Transverse colon (tissue), 4 donors: ENCODE measurements at places on chromosomes 2 and 18. TPM values are rescaled to one million over a fixed set of nuclear protein-coding genes. Genes with fewer than 3 reads are reported as not detected.

Gene CPO
- total RNA-seq = not detected

- no peaks in the 10 kb centered on the region for H3K27me3 ChIP-seq
- DNase-seq = peak; percentile 68
Observed at GRCh38 chr18:22816266-22817176, 116.6 kb upstream of the RBBP8 start.

Gene ERMN
- total RNA-seq = not detected

DNA sequence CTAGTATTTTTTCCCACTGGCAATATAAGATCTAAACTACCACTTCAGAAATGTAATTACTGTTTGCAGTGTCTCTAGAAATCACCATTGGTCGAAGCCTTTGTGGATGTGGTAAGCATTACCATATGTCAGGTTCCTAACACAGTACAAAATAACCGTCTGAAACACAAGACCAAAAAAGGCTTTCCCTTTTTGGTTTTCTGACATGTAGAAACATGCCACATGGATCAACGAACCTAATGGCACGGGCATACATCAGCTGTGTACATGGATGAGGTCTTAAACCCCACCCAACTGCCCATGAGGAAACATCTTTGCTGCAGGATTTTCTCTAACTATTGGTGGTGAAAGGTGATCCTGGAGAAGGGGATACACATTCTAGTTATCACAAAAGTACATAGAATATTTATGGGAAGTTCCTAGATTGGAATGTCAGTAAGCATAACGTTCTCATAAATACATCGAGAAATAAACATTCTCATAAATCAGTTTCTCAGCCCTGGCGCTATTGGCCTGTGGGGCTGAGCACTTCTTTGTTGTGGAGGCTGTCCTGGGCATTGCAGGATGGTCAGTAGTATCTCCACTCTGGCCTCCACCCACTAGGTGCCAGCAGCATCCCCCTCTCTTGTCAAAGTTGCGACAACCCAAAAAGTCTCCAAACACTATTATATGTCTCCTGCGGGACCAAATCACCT is 9.0 kb downstream of the VIT start:
- H3K4me3 ChIP-seq = no peak overlapping the region
- H3K36me3 ChIP-seq = no peaks in the 10 kb centered on the region
- DNase-seq = no peak
- H3K4me1 ChIP-seq = no peaks in the 10 kb centered on the region
- H3K27ac ChIP-seq = no peak overlapping the region

- no peak overlapping the region for H3K4me3 ChIP-seq
- DNase-seq = no peak
- peaks cover under 1% of the 10 kb centered on the region for H3K4me1 ChIP-seq
- peaks cover 20% of the 10 kb centered on the region for H3K36me3 ChIP-seq
- no peaks in the 10 kb centered on the region for H3K27me3 ChIP-seq
Observed at GRCh38 chr18:13003466-13003896, 12.3 kb downstream of the CEP192 start.

Gene UGGT1
- 38.8 TPM for total RNA-seq

GRCh38 chr2:154226931-154227330 is 355.2 kb downstream of the GALNT13 start:
- DNase-seq = no peak
- no peak overlapping the region for H3K27ac ChIP-seq
- peaks cover 21% of the 10 kb centered on the region for H3K4me1 ChIP-seq
- H3K36me3 ChIP-seq = no peaks in the 10 kb centered on the region
- no peak overlapping the region for H3K4me3 ChIP-seq

- no peaks in the 10 kb centered on the region for H3K4me1 ChIP-seq
- H3K4me3 ChIP-seq = no peak overlapping the region
- H3K36me3 ChIP-seq = no peaks in the 10 kb centered on the region
- H3K27me3 ChIP-seq = no peaks in the 10 kb centered on the region
- no peak for DNase-seq
Observed at GRCh38 chr2:233817361-233817911, 36.9 kb downstream of the HJURP start.

DNA sequence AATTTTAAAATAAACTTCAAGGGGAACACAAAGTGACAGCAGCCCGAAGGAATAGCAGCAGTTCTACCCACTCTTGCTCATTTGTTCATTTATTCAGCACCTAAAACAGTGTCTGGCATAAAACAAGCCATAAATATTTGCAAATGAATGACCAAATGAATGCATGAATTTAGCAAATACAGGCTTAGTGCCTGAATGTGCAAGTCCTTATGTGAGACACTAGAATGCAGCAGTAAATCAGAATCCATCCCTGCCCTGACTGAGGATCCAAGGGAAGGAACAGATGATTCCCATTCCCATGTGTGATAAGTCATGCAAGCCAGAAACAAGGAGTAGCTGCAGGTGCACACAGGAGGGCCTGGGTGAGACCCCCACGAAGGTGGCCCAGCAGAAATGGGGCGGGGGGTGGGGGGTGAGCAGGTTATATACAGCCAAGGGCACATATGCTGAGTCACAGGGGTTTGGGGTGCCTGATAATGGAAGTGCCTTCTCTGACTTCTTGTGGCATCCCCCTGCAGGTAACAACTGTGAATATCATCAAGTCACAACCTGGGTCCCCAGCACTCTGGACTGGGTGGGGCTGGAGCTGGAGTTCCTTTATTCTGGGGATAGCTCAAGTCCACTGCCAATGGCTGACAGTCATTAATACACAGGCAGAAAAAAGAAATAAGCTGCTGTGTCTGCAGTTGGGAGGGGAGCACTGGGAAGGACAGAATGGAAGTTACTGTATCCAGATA is 311.9 kb downstream of the TXNL1 start:
- H3K4me3 ChIP-seq = no peak overlapping the region
- H3K27me3 ChIP-seq = no peaks in the 10 kb centered on the region
- DNase-seq = no peak

Gene VIT
- total RNA-seq = not detected

DNA sequence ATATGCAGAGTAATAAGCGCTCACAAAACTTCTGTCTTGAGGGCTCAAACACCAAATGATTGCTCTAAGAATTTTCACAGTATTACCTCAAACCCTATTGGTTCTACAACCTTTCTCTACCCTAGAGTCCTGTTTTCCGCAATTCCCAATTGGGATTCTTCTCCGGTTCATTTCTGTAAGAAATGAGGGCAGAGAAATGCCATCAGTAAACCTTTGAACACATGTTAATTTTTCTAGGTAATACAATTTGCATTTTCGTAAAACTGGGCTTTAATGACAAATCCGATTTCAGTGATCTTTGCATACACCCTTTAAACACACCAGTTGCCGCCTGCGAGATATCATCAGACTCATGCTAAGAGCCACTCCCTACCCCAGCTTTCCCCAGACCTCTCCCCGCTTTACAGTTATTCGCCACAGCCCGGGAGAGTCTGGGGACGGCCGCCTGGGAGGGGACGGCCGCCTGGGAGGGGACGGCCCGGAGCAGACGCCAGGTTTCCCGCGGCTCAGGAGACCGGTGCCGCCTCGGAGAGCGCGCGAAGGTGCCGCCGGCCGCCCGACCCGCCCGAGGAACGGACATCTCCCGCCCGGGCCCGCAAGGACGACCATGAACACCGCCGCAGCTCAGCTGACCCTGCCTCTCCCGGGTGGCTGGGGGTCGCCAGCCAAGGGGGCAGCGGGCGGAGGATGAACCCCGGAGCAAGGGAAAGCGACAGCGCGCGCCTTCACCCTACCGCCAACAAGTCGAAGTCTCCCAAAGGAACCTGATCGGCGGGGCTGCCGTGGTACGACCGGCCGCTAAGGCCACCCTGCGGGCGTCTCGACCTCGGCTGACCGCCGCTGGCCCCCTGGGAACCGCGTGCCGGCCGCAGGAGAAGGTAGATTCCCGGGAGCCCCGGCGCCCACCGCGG is 463 bp downstream of the SMC6 start:
- no peaks in the 10 kb centered on the region for H3K27me3 ChIP-seq
- peak overlapping the region; percentile 82 for H3K4me3 ChIP-seq
- DNase-seq = peak; percentile 56
- H3K27ac ChIP-seq = peak overlapping the region; percentile 97

Gene GALM
- 35.5 TPM for total RNA-seq

DNA sequence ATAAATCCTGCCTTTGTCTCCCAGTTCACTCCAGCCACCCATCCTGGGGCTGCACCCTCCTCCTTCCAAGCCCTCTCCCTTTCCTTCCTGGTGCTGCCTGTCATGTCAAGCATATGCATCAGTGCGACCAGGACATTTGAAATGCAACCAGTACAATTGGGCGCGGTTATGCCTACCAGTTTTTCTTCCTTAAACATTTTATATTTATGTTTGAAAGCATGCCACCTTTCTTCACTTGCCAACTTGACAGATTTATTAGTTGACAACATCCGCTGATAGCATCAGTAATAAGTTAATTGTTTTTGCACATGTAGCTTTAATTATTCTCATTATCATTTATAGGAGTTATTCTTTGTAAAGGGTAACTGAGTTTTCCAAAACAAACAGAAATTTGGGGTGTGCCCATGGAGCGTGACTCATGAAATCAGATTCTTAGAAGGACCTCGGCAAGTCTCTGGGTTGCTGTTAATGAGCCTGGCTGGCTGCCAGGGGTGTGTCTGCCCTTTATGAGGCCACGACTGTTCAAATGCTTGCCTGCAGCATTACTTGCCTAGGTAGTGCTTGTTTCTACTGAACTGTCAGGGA is 32.8 kb upstream of the IL1B start:
- H3K27ac ChIP-seq = peak overlapping the region; percentile 65
- H3K4me3 ChIP-seq = no peak overlapping the region
- no peaks in the 10 kb centered on the region for H3K27me3 ChIP-seq
- H3K4me1 ChIP-seq = peaks cover 34% of the 10 kb centered on the region
- no peaks in the 10 kb centered on the region for H3K36me3 ChIP-seq

Gene SERPINB5
- 1.1 TPM for total RNA-seq

GRCh38 chr2:128538396-128538795 is 219.7 kb upstream of the HS6ST1 start:
- H3K27ac ChIP-seq = no peak overlapping the region
- no peak overlapping the region for H3K4me3 ChIP-seq
- H3K27me3 ChIP-seq = no peaks in the 10 kb centered on the region
- no peaks in the 10 kb centered on the region for H3K36me3 ChIP-seq

DNA sequence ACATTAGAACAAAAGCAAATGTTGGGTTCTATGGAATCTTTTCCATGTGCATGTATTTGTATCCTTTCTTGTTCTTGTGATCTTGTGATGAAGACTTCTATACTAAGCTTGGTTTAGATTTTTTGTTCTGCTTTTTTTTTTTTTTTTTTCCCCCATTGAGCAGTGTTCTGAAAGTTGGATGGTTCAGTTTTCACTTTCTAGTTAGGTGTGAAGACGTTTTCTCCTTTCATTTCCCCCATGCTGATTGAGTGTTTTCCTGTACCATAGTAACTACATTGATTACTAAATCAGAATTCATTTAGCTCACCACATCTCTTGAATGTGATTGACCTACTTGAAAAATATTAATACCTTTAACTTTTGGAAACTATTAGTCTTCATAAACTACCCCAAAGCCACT is 34.1 kb downstream of the NOP58 start:
- no peak for DNase-seq
- H3K4me1 ChIP-seq = no peaks in the 10 kb centered on the region

- H3K27me3 ChIP-seq = no peaks in the 10 kb centered on the region
- H3K27ac ChIP-seq = no peak overlapping the region
- H3K36me3 ChIP-seq = no peaks in the 10 kb centered on the region
- no peak for DNase-seq
Observed at GRCh38 chr2:67904566-67904965, 158.2 kb downstream of the C1D start.

GRCh38 chr2:89842180-89842908 is 1150.9 kb downstream of the RPIA start:
- H3K4me1 ChIP-seq = no peaks in the 10 kb centered on the region
- no peaks in the 10 kb centered on the region for H3K36me3 ChIP-seq
- H3K27ac ChIP-seq = no peak overlapping the region

GRCh38 chr18:12048827-12049175 is 44.8 kb upstream of the ANKRD62 start:
- no peaks in the 10 kb centered on the region for H3K4me1 ChIP-seq
- no peaks in the 10 kb centered on the region for H3K36me3 ChIP-seq
- H3K27ac ChIP-seq = no peak overlapping the region
- no peaks in the 10 kb centered on the region for H3K27me3 ChIP-seq
- H3K4me3 ChIP-seq = no peak overlapping the region

DNA sequence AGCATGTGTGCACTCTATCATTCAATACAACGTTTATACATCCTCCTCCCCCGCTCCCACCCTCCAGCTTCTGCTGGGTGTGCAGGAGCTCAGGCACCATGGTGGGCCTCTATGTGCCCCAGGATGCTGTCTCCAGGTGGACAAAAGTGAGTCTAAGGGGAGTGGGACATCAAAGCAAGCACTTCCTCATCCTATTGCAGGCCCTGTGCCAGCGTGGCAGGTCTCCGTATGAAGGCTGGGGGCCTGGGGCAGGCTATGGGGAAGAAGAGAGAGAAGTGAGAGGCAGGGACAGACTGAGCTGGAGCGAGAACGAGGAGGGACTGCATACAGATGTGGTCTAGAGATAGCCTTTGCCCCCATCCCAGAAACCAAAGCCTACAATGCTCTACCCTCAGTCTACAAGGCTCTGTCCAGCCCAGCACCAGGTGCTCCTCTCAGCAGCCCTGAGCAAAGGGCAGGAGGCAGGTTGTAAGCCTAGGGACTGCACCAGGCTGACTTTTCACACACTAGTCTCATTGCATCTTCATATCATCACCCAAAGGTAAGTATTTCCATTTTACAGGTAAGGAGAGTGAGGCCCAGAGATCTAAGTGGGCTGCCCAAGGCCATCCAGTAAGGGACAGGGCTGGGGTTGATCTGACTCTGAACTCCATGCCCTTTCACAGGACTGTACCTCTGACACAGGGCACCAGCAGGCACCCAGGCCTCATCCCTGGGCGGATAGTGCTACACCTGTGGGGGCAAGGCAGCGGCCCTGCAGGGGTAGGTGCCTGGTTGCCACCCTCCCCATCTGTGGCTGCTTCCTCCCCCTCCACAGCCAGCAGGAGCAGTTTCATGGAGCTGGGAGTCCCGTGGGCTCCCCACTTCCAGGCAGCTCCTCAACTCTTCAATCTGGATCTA is 14.0 kb upstream of the ARID5A start:
- no peak overlapping the region for H3K27ac ChIP-seq
- no peaks in the 10 kb centered on the region for H3K36me3 ChIP-seq
- peaks cover 6% of the 10 kb centered on the region for H3K4me1 ChIP-seq
- no peak overlapping the region for H3K4me3 ChIP-seq
- H3K27me3 ChIP-seq = no peaks in the 10 kb centered on the region

DNA sequence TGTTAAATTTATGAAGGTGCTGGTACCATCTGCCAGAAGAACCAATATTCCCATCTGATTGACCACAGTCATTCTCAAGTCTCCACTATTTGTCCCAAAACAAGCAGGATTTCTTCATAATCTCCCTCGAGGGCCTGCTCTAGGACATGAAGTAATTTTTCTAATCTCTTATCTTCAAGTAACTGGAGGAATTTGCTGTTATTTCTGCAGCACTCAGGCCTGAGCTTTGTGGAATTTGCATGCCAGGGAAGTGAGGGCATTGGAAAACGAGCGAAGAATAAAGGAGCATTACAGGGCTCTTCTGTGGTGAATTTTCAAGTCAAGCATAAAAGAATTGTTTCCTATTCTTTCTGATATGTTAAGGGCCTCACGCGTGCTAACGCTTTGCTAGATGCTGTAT is 161.2 kb upstream of the EPAS1 start:
- H3K4me1 ChIP-seq = no peaks in the 10 kb centered on the region
- no peak for DNase-seq
- H3K4me3 ChIP-seq = no peak overlapping the region
- no peaks in the 10 kb centered on the region for H3K36me3 ChIP-seq
- H3K27ac ChIP-seq = no peak overlapping the region
